H9 (cell line): ENCODE measurements at places on chromosomes 13 and 19.

DNA sequence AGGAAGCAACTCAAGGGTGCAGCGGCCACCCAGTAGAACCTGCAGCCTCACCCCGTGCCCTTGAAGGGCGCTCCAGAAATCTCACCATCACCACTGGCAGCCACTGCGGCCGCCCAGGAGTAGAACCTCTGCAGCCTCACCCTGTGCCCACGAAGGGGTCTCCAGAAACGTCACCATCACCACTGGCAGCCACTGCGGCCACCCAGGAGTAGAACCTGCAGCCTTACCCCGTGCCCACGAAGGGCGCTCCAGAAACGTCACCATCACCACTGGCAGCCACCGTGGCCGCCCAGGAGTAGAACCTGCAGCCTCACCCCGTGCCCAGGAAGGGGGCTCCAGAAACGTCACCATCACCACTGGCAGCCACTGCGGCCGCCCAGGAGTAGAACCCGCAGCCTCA is 336.0 kb downstream of the TEX29 start:
- no peak overlapping the region for H3K27ac ChIP-seq
- H3K36me3 ChIP-seq = no peaks in the 10 kb centered on the region
- H3K4me1 ChIP-seq = peaks cover 4% of the 10 kb centered on the region

DNA sequence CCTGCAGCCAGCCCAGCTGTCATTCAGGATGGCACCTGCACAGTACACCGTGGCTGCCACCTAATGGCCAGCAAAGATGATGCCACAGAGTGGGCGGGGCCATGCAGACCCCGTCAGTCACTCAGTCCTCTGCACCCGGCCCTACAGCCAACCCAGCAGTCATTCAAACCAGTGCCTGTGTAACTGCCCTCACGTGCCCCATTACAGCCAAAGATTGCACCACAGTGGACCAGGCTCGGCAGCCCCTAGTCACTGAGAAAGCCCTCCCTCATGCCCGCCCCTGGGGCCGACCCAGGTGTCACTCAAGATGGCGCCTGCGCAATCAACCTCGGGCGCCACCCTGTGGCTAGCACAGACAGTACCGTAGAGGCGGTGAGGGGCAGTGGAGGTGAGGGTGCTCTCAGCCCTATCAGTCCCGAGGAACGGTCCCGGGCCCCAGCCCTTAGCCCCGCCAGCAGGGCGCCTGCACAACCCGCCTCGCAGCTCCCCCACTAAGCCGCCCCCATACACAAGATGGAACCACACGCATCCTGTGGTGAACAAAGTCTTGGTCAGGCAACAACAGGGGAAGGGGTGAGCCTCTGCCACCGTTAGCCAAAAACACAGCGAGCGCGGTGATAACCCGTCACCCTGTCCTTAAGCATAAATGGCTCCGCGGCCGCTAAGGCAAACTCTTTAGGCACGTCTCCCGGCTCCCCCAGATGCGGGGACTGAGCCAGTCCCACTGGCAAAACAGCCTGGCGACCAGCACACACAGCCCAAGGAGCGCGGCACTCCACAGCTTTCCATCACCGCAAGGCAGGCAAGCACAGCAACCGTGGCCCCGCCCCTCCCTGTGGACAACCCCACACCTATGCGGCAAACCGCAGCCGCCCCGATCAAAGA is 2.3 kb downstream of the PEG3 start:
- no peaks in the 10 kb centered on the region for H3K27me3 ChIP-seq
- H3K4me1 ChIP-seq = no peaks in the 10 kb centered on the region

- H3K27me3 ChIP-seq = no peaks in the 10 kb centered on the region
- DNase-seq = no peak
- H3K27ac ChIP-seq = no peak overlapping the region
- H3K4me1 ChIP-seq = peaks cover 4% of the 10 kb centered on the region
- no peak overlapping the region for H3K4me3 ChIP-seq
- no peaks in the 10 kb centered on the region for H3K36me3 ChIP-seq
Observed at GRCh38 chr13:94305033-94305432, 174.4 kb downstream of the DCT start.

DNA sequence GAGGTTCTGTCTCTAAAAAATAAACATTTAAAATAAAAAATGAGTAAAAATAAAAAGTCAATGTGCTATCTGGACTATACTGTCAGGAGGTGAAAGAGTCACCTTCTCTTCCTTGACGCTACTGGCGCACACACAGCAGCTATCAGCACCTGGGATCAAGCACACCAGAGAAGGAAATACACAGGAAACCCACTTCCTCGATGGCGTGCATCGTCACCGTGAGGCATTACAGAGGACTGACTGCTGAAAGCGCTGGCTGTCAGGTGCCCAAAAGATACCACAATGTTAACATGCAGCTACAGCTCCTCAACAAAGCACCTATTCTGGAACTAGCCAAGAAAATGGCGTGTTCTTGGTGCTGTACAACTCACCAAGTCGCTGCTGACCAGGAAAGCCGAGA is 6.1 kb downstream of the SLC35E1 start:
- no peaks in the 10 kb centered on the region for H3K27me3 ChIP-seq
- H3K4me1 ChIP-seq = no peaks in the 10 kb centered on the region
- H3K36me3 ChIP-seq = peaks cover 64% of the 10 kb centered on the region
- no peak overlapping the region for H3K27ac ChIP-seq
- DNase-seq = no peak

GRCh38 chr19:28563964-28564921 is 648.7 kb downstream of the UQCRFS1 start:
- H3K36me3 ChIP-seq = no peaks in the 10 kb centered on the region
- no peaks in the 10 kb centered on the region for H3K4me1 ChIP-seq
- H3K27me3 ChIP-seq = no peaks in the 10 kb centered on the region
- H3K4me3 ChIP-seq = no peak overlapping the region
- no peak for DNase-seq

DNA sequence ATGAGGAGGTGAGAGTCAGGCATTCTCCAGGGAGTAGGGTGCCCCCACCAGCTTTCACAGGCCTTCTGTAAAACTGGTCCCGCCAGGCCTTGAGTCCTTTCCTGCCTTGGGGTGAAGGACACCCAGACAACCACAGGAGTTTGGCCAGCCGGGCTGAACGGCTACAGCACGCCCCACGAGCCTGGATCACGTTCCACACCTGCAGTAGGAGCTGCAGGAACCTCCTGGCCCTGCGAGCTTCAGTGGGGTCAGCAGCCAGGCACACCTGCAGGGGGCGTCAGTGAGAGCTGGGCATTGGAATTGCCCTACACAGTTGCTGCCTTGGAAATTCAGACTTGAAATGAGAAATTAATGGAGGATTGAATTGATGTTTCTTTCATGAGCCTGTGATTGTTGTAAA is 45.7 kb downstream of the COL4A2 start:
- H3K4me3 ChIP-seq = no peak overlapping the region; the same call in 2 of the 3 replicates
- H3K27ac ChIP-seq = no peak overlapping the region
- H3K27me3 ChIP-seq = no peaks in the 10 kb centered on the region
- H3K36me3 ChIP-seq = peaks cover 4% of the 10 kb centered on the region

- H3K4me1 ChIP-seq = no peaks in the 10 kb centered on the region
- no peaks in the 10 kb centered on the region for H3K27me3 ChIP-seq
- H3K36me3 ChIP-seq = peaks cover 8% of the 10 kb centered on the region
- H3K4me3 ChIP-seq = no peak overlapping the region
- H3K27ac ChIP-seq = no peak overlapping the region
Observed at GRCh38 chr19:3655402-3656072, 28.9 kb upstream of the CACTIN start.

GRCh38 chr13:48994706-48995105 is 19.0 kb downstream of the FNDC3A start:
- no peaks in the 10 kb centered on the region for H3K4me1 ChIP-seq
- no peak for DNase-seq
- no peaks in the 10 kb centered on the region for H3K27me3 ChIP-seq
- peaks cover 31% of the 10 kb centered on the region for H3K36me3 ChIP-seq
- H3K4me3 ChIP-seq = no peak overlapping the region
- H3K27ac ChIP-seq = no peak overlapping the region

GRCh38 chr13:97030705-97031452 is 36.6 kb upstream of the OXGR1 start:
- H3K27ac ChIP-seq = no peak overlapping the region
- H3K27me3 ChIP-seq = no peaks in the 10 kb centered on the region
- H3K36me3 ChIP-seq = no peaks in the 10 kb centered on the region
- DNase-seq = no peak
- no peaks in the 10 kb centered on the region for H3K4me1 ChIP-seq
- H3K4me3 ChIP-seq = no peak overlapping the region

DNA sequence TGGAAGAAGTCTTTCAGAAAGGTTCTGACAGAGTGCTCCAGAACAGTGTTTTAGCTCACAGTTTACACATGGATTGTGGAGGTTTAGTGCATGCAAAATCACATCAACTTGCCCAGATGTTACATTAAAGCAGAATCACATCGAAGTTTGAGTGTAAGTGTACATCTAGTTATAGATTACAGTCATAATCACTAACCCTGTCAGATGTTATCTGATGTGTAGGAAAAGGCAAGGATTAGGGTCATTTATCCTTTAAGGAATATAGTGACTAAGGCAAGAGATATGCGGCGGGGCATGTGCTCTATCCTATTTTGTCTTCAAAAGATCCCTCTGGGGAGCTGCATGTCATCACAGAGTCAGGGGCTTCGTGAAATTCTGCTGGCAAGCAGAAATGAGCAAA is 66.9 kb downstream of the CYSLTR2 start:
- peaks cover 18% of the 10 kb centered on the region for H3K36me3 ChIP-seq
- no peak overlapping the region for H3K27ac ChIP-seq
- DNase-seq = no peak
- no peaks in the 10 kb centered on the region for H3K4me1 ChIP-seq
- no peaks in the 10 kb centered on the region for H3K27me3 ChIP-seq

DNA sequence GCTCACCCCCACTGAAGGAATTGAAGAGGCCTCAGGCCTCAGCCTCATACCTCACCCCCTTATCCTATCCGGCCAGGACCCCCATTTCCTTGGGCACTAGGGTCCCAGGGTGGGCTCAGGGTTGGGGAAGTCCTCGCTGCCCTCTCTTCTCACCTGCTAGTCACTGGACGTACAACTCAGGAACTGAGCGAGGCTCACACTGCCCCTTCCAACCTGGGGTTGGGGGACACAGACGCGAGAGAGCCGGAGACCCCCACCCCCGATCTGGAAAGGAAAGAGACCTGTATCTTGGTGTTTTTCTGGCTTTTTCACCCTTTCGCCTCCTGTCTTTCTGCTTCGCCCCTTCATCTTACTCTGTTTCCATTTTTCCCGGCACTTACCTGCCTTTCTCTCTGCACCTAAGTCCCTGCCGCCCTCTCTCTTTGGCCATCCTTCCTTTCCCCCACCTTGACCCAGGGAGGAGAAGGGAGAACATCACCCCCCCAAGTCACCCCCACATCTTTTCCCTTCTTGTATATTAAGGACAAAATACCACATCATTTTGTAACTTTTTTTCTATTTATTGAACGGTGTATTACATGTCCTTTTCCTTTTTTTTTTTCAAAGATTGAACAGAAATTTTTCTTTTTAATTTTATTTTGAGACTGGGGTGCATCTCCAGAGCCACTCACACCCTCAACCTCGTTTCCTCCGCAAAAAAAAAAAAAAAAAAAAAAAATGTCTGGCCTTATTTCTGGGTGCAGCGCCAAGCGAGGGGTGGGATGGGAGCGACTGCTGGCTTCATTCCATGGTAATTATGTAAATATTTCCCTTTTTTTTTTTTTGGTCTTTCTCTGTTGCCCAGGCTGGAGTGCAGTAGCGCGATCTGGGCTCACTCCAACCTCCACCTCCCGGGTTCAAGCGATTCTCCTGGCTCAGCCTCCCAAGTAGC is 36.6 kb downstream of the ZSWIM4 start:
- no peaks in the 10 kb centered on the region; the same call in 1 of the 2 replicates for H3K4me1 ChIP-seq
- H3K36me3 ChIP-seq = peaks cover 18% of the 10 kb centered on the region; the same call in 2 of the 3 replicates
- no peak for DNase-seq
- H3K27me3 ChIP-seq = no peaks in the 10 kb centered on the region

- no peak for DNase-seq
- no peaks in the 10 kb centered on the region for H3K4me1 ChIP-seq
- no peak overlapping the region for H3K4me3 ChIP-seq
- H3K27ac ChIP-seq = no peak overlapping the region
- no peaks in the 10 kb centered on the region for H3K36me3 ChIP-seq
Observed at GRCh38 chr13:30107521-30108136, 199.7 kb downstream of the KATNAL1 start.

DNA sequence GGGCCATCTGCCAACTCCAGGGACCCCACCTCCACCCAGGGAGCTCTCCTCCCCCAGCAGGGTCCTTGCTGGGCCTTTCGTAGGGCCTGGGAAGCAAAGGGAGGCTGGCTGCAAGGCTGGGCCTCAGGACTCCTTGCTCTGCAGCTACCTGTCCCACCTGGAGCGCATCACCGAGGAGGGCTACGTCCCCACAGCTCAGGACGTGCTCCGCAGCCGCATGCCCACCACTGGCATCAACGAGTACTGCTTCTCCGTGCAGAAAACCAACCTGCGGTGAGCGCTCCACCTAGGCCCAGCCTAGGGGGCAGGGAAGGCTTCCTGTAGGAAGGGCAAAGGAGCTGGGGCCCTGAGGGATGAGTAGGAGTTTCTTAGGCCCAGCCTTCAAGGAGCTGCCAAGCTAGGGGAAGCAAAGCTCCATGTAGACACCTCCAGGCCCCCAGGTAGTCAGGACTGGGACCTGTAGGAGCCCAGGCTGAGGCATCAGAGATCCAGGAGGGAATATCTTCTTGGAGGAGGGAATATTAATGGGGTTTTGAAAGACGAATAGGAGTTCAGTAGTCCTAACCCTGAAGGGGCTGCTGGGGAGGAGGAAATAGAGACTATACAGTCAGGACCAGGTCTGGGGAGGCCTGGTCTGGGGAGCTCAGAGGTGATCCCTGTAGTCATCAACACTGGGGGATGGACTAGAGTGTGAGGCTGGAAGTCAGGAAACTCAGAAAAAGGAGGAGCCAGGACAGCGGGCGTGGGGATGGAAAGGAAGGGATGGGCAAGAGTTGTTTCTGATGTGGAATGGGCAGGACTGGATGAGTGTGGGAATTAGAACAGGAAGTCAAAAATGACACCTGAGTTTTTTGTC is 16.0 kb downstream of the GNA15 start:
- no peak overlapping the region for H3K27ac ChIP-seq
- no peaks in the 10 kb centered on the region for H3K36me3 ChIP-seq
- H3K4me3 ChIP-seq = no peak overlapping the region
- H3K4me1 ChIP-seq = no peaks in the 10 kb centered on the region

DNA sequence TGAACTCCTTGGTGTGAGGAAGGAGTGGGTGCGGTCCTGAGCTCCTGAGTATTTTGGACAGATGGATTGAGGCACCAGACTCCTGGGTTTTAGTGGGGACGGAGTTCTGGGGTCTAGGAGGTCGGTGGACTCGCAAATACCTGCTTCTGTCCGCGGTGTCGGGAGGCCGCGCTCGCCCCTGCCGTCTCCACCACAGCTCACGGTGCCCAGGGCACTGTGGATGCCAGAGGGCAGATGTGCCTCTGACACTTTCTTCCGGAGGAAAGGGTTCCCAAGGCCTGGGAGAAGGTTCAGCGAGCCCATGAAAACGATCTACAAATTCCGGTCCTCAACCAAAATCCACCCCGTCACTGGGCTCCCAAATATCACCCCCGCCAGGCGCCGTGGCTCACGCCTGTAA is 3.3 kb downstream of the TULP2 start:
- H3K4me1 ChIP-seq = no peaks in the 10 kb centered on the region; the same call in 1 of the 2 replicates
- no peaks in the 10 kb centered on the region for H3K36me3 ChIP-seq
- H3K27ac ChIP-seq = no peak overlapping the region
- no peak for DNase-seq
- H3K4me3 ChIP-seq = peak overlapping the region; percentile 77
- H3K27me3 ChIP-seq = no peaks in the 10 kb centered on the region

GRCh38 chr13:36882829-36883390 is 37.1 kb downstream of the SMAD9 start:
- H3K27ac ChIP-seq = no peak overlapping the region
- no peak overlapping the region for H3K4me3 ChIP-seq
- DNase-seq = no peak
- no peaks in the 10 kb centered on the region for H3K36me3 ChIP-seq
- no peaks in the 10 kb centered on the region for H3K27me3 ChIP-seq
